ENCODE measurements at places on chromosomes 2 and 18.

DNA sequence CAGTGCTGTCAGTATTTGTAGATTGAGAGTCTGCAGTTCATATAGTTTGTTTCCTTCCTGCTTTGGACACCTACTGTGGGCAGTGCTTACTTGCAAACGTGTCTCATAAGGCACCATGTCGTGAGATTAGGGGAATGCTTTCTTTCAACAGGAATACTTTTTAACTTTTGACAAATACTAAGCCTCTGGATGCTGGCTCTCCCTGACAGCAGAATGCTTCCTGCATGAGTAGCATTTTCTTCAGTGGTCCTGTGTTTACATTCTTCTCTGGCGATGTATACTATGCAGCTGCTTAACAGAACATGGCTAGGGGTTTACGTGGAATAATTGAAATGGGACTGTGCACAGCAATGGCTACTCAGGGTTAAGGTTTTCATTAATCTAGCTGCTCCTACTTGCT, 807.5 kb downstream of the MBD2 start:
- no peak for DNase-seq

DNA sequence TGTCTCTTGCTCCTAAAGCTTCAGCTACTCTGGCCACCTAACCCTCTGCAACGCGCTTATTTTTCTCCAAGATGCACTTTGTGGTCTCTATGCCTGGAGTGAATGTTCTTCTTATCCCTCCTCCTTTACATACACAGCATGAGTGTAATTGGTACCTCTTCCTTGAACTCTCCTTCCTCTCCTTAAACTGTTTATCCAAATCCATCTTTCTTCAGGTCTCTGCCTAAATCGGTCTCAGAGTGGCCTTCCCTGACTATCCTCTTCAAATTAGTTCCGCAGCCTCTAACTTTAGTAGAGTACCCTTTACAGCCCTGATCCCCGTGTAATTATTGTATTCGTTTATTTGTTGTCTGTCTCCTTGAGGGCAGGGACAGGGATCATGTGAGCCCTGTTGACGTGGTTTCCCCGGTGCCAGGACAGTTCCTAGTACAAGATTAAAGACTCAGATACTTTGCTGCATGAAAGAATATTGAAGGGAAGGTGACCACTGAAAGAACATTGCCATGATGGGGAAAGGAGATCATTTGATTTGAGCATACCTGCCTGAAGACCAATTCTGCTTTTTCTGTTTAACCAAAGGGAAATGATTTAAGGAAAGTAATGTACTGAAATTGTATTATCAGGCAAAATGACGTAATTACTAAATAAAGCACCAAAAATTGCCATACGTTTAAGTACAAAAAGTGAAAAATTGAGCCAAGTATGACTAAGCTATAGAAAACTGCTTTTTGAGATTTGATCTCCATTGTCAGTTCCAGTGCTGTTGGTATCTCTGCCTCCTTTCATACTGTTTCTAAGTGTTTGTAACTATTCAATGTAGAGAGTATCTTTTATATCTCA, 1.2 kb downstream of the CNOT9 start:
- no peak for DNase-seq

DNA sequence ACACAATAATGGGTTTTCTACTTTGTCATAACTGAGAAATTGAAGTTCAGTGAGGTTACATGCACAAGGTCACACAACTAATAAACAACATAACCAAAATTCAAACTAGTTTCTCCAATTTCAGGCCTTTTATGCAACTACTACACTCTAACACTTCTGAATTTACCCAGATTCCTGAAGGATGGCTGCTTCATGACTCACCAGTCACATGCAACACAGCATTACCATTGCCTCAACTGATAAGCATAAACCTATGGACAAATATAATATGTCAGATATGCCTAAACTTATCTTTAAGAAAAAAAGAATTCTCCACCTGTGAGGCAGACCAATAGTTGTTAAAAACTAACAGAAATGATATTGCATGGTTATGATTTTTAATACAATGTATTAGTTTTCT, 586.5 kb upstream of the SLC8A1 start:
- DNase-seq: no peak

DNA sequence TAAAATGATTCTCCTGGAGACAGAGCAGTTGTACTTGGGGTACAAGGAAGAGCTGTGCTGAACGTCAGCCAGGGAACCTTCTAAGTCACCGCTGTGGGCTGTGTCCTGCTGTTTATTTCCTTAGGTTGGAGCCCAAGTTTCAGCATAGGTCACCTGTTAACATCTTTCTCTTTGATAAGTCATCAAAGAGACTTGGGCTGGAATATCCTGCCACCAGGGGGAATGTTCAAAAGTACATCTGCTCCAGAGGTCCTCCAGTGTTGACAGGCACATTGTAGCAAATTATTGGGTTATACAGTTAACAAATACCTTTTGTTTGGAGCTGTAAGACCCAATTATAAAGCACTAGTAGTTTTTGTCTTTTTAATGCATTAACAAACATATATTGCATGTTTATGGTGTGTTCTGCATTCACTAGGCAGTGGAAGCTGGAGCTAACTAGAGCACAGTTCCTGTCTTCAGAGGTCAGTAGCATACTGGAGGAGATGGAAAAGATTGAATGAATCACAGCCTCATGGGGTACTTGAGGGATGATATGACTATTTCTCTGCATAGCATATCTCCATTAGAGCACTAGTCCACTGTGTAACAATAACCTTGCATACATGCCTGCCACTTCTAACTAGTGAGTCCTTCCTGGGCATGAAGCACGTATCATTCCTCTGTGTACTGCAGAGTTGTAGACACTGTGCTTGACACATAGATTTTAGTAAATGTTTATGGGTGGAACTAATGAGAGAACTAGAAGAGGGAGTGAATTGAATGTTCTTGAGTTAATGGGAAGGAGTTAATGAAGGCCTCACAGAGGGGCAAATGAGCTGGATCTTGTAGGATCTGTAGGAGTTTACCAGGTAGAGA, 182.1 kb downstream of the AGAP1 start:
- no peak for DNase-seq

- no peak for DNase-seq
Measured at GRCh38 chr2:220956429-220956828, 615.7 kb downstream of the EPHA4 start.

GRCh38 chr2:121336528-121337294, 51.7 kb upstream of the TFCP2L1 start:
- DNase-seq: no peak

DNA sequence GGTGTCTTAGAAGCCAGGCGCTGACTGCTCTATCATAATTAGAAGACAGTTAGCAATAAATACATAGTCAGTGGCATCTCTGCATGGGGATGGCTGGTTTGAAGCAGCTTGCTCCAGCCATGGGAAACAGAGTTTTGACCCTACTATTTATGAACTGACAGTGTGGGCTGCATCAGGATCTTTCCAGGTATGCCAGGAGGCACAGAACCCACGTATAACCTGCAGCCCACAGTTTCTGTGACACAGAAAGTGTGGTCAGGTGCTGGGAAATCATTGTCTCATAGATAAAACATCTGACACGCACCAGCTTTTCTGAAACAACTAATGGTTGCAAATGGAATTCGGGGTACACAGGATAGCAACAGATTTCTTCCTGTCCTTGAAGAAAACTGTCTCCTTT, 34.7 kb downstream of the INPP4A start:
- DNase-seq: no peak

GRCh38 chr2:114651933-114652332, 209.5 kb downstream of the DPP10 start:
- DNase-seq: no peak

All from stimulated activated CD4-positive, alpha-beta T cell treated with anti-CD3 and anti-CD28 coated beads, Interleukin-15, amount 100 ng/mL, for 1 hour (primary cell).